Renal cortical epithelial cell (primary cell): ENCODE measurements at places on chromosomes 4 and X.

- no peak for DNase-seq
Observed at GRCh38 chrX:134528960-134529359, 69.0 kb downstream of the HPRT1 start.

DNA sequence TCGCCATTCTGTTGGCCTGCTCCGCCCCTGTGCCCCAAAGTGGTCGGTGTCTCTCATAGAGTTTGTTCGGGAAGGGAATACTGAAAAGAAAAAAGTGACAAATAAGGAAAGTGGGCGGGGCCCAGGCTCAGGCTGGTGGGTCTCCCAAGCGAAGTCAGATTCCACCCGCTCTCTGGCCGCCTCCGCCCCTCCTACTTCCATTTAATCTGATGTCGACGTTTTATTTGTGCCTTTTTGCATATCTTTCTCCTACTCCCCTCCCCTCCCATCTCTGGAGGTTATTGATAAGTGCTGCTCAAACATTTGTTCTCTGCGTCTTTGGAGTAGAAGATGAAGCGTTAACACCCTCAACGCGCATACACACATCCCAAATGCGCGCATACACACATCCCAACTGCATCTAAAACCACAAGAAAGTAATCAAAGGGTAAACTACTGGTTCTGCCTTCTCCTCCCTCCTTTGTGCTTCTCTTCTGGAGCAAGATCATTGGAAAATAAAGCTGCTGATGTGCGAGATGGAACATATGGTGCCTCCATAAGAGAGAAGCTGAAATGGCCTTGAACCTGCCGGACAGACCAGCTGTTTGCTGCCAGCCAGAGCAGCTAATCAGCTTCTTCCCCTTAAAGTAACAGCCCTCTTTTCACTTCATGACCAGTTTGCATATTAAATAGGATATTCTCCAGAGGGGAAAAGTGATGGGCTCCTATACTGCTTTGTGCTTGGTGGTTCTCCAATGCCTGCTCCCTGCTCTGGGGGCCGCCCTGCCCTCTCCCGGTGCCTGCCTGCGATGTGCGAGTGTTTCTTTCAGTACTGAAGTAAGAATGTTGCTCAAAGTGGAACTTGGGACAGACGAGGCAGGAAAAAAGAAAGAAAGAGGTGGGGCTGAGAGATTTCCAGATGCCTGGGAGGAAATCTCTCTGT, 3.1 kb downstream of the MAMLD1 start:
- no peak for DNase-seq

DNA sequence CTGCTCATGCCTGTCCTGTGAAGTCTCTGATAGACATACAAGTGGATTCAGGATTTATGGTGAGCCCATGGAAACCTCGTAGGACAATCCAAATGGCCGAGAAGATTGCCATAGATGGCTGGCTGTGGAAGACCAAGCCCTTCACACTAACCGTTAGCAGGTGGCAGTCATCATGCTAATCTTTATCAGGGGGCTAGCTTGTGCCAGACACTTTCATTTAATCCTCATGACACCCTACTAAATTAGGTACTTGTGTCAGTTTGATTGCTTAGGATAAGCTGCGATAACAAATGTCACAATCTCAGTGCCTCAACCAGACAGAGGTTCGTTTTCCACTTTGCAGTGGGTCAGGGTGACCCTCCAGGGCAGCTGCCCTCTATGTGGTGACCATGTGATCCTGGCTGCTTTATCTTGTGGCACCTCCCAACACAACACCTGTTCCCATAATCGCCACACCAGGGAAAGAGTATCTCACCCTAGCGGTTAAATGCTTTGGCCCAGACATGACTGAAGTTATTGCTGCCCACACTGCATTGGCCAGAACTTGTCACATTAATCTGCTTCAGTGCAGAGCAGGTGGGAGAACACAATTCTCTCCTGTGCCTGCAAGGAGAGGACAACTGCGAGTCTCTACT, 60.8 kb downstream of the REPS2 start:
- DNase-seq: peak; percentile 26

- DNase-seq: no peak
Observed at GRCh38 chrX:1860936-1861594, 246.2 kb downstream of the ASMT start.

DNA sequence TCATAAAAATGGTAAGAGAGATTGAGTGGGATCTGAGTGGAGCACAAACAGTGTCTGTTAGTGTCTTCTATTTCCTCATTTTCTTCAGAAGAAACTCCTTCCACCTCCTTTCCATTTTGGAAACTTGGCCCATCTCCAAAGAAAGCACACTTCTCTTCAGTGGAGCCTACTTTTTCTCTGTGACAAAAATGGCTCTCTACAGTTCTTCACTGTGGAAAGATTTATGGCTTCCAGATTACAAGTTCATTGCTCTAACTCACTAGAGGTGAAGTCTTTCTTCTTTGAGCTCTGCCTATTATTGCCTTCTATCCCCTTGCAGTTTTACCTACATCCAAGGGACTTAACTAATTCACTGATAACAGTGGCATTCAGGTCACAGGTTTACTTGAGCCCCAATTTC, 325.8 kb downstream of the ANTXR2 start:
- no peak for DNase-seq

- no peak for DNase-seq
Observed at GRCh38 chrX:11647138-11647537, 18.6 kb downstream of the ARHGAP6 start.
